ENCODE measurements at places on chromosomes 4 and X.

GRCh38 chr4:11748164-11748872, 319.6 kb upstream of the HS3ST1 start:
- no peak for DNase-seq

GRCh38 chrX:37638047-37638446, 47.5 kb upstream of the XK start:
- no peak for DNase-seq

- DNase-seq: no peak
Measured at GRCh38 chr4:16931339-16932305, 33.2 kb upstream of the LDB2 start.

- DNase-seq: no peak
Measured at GRCh38 chr4:99362768-99363167, 10.2 kb upstream of the ADH1C start.

- DNase-seq: no peak
Measured at GRCh38 chr4:100009490-100009889, 59.4 kb upstream of the H2AZ1 start.

Measured in esophagus squamous epithelium (tissue), 5 donors.